ENCODE measurements at places on chromosomes 1 and 21.
A peak's percentile ranks its signal among the peaks of the same experiment; 100 is the strongest.

DNA sequence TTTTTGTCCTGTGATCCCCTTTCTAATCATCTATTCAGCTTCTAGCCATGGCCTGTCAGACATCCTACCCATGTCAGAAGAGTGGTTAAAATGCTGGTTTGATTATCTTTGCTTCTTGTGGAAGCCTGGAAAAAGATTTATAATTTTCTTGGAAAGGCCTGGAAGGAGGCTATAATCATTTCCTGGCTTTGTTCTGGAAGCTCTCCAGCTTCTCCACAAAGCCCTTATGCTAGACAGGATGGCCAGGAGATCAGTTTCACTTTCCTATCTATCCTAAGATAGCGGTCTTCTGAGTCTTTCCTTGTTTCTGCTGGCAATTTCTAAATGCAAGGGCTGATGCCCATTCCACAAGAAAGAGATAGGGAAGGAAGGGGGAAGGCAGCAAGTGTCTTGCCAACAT lies 90.9 kb upstream of the SLC44A3 start:
- no peak for DNase-seq

DNA sequence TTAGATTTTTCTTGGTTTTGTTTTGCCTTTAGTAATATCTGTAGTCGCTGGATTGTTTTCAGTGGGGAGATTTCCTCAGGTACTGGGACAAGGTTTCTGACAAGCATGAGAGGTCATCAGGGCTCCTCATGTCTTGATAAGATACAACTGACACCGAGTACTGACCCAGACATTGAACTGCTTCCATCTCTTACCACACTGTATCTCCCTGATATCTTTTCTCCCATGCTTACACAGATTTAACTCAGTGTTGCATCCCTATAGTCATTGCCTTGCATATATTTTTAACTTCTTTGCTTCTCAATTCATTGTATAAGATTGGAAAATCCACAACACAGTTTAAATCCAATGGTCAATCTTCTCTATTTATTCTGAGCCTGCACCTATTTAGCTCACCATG lies 12.4 kb upstream of the CYB5R1 start:
- DNase-seq: no peak

DNA sequence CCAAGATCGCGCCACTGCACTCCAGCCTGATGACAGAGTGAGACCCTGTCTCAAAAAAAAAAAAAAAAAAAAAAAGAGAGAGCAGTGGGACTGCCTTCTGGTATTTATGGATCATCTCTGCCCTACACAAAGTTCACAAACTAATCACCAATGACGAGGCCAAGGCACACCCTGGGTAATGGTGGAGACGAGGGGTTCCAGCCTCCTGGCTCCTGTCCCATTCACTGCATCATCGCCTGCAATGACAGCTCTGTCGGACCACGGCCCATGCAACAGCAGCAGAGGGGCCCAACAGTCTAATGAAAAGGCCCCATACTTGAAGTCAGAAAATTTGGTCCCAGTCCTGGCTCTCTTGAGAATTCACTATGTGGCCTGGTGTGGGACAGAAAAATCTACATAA lies 2.9 kb upstream of the BTG2 start:
- no peak for DNase-seq

DNA sequence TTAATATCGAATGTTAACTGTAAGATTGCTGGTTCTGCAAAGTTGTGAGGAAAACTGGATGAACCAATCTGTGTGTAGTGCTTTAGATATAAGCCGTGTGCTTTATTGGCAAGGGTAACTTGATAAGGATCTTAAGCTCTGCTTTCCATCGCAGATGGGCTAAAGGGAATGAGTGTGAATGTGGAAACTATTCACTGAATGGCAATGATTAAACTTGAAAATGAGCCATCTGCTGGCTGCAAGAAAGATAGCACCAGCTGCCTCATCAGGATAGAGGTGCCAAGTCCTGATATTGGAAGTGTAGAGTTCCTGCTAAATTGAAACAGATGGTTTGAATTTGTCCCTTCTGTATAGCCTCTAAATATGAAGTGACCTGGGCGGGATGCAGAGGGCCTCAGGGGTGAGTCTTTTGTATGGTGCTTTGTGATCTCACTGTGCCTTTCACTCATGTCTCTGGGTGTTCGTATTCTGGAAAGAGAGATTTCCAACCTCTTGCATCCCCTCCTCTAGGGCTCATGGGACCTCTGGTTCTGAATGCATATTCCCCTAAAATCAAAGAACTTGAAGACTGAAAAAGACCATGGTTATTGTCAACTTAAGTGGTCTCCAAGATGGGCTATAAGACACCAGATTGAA lies 9.2 kb downstream of the FCRL3 start:
- no peak for DNase-seq

DNA sequence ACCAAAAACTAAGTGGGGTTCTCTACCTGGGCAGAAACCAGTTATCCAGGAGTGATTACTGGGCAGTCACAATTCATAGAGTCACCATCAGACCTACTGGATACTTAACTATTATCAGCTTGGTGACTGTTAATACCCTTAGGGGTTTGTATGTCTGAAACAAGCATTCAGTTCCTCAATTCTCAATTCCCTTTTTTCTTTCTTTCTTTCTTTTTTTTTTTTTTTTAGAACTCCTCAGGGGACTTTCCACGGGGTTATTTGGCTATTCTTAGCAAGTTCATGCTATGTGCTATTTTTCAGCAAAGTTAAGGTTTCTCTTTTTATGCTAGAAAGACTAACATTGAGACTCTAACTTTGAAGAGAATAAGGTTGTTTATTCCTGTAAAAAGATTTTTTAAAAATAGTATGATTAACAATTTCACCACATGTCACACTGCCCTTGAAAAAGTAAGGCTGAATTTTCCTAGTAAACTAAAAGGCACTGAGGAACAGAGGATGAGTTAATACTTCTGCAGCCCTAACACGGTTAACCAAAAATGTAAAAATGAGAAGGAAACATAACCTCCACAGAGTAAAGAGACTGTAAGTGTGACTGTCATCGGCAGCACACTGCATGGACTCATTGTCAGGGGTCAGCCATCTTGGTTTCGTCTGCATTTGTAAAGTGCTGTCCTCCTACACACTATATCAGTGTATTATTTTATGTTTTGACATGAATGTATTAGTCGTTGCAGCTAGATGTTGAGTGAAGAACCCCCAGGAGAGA lies 310.2 kb downstream of the NTNG1 start:
- no peak for DNase-seq

DNA sequence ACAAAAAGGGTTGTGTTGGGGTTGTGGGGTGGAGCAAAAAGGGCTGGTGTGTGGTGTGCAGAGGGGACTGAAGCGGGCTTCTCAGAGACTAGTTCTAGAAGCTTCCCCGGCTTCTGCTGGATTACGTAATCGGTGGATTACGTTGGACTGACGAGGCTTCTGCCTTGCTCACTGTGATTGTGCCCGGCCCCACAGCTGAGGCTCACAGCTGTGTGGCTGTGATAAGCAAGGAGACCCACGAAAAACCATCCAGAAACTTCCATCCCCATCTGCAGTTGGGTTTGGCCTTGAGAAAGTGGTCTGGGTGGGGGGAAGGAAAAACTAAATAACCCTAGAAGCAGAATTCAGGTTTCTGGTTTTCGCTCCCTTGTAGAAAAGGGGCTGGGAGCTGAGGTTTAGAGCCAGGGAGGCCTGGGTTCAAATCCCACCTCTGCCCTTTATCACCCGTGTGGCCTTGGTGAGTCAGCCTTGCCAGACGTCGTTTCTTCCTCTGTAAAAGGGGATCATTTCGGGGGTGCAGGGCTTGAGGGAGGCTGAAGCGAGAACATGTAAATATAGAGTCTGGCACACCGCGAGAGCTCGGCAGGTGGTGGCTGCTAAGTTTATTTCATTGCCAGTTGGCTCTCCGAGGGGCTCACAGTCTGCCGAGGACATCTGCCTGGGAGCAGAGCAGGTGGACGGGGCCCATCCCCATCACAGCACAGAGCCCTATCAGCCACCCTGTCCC lies 30.4 kb upstream of the DISP3 start:
- no peak for DNase-seq

DNA sequence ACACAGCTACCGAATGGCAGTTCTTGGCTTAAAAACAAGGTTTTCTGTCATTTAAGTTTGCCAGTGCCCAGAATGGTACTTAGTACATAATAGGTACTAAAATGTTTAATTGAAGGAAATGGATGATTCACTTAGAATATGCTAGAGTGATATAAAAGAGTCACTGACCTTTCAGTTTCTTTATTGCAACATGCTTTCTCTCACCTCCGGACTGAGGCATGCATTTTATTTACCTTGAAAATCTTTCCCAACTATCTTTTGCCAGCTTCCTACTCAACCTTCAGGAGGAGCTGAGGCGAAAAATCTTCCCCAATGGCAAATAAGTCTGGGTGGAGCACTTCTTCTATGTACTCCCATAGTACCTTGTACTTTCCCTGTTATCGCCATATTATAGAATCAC lies 244.9 kb downstream of the ZNF648 start:
- DNase-seq: no peak

- no peak for DNase-seq
Measured at GRCh38 chr1:214316593-214316992, 35.6 kb downstream of the SMYD2 start.

GRCh38 chr1:38786040-38786436 lies 73.5 kb downstream of the RRAGC start:
- no peak for DNase-seq

GRCh38 chr1:43348809-43349593 lies 9.8 kb upstream of the CDC20 start:
- DNase-seq: peak; percentile 39

- DNase-seq: no peak
Measured at GRCh38 chr1:166132496-166132895, 34.3 kb downstream of the FAM78B start.

- DNase-seq: no peak
Measured at GRCh38 chr1:19936061-19936750, 12.8 kb upstream of the PLA2G2E start.

DNA sequence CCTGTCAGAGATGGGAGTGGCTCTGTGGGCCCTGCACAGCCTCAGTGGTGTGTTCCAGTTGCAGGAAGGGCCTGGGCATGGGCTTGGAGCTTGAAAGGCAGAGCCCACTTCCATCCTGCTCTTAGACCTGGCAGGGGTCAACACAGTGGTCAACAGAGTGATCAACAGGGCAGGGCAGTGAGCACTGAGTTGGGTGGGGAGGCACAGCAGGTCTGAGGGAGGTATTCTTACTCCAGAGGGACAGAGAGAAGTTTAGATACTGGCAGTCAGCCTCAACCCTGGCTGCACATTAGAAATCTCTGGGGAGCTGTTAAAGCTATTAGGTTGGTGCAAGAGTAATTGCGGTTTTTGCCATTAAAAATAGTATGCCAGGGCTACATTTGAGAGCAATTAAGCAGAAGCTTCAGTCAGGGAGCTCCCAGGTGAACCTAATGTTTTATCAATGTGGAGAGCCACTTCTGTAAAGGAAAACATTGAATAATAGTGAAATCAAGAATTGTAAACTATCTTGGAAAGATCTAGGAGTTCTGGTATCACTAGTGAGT lies 37.7 kb downstream of the SH3BGR start:
- no peak for DNase-seq

DNA sequence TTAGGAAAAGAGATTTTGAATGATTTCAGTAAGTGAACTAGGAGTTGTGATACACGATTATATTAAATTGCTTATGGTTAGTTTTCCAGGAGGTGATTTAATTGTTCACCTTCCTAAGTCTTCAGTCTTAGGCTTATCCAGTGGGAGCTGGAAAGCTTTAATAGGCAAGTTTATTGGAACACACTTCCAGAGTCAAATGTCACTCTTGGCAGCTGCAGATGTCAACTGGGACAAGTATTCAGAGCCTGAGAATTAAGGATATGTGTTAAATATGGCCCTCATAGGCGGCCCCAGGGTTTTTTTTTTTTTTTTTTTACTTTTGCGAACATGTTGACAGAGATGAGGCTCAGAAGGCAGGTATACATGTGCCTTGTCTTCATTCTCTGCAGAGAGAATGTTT lies 29.2 kb downstream of the UCK2 start:
- DNase-seq: no peak

GRCh38 chr1:219066631-219067349 lies 106.9 kb upstream of the LYPLAL1 start:
- no peak for DNase-seq

DNA sequence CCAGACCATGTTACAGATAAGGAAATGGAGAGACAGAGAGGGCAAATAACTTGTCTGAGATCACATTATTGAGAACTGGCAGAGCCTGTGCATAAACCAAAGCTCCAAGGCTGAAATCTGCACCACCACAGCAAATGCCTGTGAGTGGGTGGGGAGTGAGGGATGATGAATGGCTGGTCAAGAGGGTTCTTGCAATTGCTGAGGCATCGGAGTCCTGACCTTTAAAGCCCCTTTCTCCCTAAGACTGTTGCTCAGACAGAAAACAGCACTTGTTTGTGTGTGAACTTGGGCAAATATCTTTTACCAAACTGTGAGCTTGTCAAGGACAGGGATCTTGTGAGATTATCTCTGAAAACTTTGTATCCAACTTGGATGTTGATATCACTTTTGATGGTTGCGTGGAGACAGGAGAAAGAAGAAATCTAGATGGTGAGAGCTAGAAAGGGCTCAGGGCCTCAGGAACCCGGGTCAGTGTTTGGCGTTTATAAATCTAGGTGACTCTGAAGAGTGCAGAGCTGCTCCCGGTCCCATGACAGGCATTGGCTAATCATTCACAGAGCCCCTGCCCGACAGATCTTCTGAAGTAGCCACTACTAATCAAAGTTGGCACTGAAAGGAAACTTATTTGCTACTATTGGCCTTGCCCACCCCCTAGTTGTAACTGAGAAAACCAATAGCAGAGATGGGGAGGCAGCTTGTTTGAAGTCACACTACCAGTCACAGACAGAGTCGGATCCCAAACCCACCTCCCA lies 122.3 kb downstream of the FOXD2 start:
- DNase-seq: no peak

GRCh38 chr1:167054531-167054930 lies 35.6 kb downstream of the GPA33 start:
- DNase-seq: no peak

DNA sequence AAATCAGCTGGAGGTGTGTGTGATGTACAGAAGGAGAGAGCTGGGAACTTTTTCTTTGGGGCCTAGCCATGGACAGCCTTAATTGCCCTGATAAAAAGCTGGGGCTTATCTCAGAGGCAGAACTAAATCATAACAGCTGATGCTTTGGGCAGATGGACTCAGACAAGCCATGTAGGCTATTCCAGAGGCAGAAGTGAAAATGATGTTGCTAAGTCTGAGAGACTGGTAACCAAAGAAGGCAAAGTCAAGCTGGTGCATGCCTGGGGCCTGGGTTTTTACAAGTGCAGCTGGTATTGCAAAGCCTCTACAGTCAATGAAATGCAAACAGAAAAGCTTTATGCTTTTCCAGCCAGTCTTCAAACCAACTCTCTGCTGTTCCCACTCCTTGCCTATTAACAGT lies 39.0 kb upstream of the LMX1A start:
- no peak for DNase-seq

DNA sequence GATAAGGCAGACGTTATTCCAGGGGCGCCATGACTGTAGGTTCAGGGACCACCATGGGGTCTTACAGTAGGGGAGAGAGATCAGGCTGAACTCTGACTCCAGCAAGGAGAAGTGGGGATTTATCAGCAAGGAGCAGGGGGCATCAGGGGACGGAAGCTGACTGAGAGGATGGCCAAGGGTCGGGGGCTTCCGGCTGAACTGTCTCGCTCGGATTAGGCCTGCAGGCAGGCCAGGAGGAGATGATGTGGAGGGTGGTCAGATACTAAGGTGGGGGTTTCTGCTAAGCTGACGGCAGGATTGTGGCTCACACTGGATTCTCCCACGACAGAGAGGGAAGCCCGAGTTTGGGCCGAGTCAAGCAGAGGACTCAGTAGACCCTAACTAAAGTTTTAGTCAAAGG lies 186.9 kb upstream of the VAMP3 start:
- DNase-seq: no peak

Measured in effector memory CD4-positive, alpha-beta T cell (primary cell).